Esophagus squamous epithelium (tissue), 5 donors: ENCODE measurements at places on chromosomes 6 and 20.

DNA sequence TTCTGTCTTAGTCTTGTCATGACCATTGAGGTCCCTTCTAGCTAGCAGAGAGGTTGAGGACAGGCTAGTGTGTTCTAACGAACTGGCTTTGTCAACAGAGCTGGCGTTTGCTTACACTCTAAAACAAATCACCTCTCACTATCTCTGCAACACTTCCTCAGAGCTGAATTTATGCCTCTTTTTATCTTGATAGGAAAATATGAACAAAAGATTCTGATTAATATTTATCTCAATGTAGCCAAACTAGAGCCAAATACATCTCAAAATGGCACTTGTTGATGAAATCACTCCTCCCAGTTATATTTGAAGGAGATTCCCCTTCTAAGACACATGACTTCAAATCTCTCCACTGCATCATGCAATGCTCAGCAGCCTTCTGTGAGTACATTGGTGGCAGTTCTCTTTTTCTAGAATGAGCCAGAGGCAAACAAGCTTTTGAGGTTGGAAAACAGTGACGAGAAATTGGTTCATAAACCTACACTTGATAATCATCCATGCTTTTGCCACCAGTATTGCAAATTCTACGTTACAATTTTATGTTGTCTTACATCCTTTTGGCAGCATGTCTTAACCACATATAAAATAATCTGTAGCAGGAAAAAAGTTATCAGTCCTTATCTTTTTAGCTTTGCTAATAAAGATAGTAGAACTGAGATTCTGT, 615.7 kb upstream of the CITED2 start:
- DNase-seq, result no peak

GRCh38 chr20:7248281-7249201, 481.1 kb downstream of the BMP2 start:
- DNase-seq, result no peak

DNA sequence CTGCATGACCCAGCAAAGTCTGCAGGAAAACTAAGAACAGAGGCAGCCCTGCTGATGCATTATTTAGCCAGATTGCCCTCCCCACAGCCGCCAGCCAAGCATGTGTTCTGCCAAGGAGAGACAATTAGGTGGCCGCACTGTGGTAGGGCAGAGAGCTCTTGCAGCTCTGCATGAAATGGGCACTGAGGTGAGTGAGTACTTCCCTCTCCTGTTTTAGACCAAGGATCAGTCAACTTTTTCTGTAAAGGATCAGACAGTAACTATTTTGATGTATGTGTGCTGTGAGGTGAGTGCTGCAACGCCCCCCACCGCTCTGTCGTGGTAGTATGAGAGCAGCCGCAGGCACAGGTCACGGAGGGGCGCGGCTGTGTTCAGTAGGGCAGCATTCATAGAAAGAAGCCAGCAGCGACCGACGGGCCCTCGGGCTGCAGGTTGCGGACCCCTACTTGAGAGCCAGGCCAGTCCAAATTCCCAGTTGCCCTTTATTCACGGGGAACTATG, 23.8 kb upstream of the FAM50B start:
- no peak for DNase-seq

- no peak for DNase-seq
Observed at GRCh38 chr20:49610691-49611538, 43.0 kb upstream of the PTGIS start.

DNA sequence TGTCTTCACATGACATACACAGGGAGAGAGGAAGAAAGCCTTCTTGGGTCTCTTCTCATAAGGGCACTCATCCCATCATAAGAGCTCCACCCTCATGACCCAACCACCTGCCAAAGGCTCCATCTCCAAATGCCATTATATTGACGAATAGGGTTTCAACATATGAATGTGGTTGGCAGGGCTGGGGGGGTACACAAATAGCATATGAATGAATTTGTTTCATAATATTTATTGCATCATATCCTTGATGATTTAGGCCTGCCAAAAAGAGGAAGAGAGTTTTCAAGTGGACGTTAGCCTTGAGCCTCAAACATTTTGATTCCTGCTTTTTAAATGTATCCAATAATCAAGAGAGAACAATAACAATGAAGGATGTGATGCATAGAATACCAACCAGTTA, 26.2 kb upstream of the OPRM1 start:
- no peak for DNase-seq

- DNase-seq, result no peak
Observed at GRCh38 chr6:170004585-170005210, 253.3 kb downstream of the ERMARD start.
